ENCODE measurements at places on chromosomes 2 and 18.

GRCh38 chr2:118133916-118134315, 45.6 kb downstream of the INSIG2 start:
- DNase-seq, result no peak

GRCh38 chr2:54634564-54635511, 88.6 kb upstream of the EML6 start:
- DNase-seq, result peak; percentile 67

DNA sequence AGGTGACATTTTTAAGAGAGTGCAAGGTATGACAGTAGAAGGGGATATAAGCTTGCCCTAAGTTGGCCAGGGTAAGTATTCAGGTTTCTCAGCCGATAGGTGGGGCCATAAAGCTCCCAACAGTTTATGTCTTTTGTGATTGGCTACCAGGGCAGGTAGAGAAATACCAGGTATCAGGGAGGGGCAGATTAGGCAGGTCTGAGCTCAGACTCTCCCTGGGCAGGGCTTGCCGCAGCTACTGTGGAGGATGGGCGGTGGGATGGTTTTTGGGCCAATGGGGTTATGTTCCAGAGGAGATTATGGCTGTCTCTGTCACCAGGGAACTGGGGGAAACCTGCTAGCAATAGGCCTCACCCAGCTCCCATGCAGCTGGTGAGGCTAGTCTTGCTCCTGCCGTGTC, 211.6 kb downstream of the PTH2R start:
- DNase-seq, result no peak

DNA sequence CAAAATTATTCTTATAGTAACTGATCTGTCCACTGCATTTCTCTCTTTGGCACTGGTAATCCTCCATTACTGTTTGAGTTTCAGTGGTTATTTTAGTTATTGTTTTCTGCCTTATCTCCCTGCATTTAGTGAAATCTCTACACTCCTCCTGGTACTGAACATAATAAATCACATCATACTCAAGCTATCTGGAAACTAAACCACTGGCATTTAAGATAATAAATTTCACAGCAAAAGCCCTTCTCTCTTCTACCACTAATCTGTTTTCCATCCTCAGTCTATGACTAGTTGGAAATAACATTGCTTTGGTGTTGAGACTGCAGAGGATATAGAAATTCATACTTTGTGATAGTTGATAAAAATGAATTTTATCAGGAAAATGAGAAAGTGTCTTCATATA, 399.3 kb upstream of the FSHR start:
- DNase-seq, result no peak

DNA sequence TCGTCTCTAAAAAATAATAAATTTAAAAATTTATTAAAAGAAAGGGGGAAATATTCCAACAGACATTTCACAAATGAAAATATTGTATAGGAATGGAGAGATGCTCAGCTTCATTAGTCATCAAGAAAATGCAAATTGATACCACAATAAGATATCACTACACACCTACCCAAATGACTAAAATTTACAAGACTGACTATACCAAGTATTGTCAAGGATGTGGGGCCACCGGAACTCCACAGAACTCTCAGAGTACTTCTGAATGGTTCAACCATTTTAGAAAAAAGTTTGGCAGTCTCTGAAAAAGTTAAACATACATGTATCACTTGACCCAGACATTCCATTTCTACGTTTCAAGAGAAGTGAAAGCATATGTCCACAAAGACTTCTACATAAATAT, 163.4 kb downstream of the EHBP1 start:
- DNase-seq, result no peak

DNA sequence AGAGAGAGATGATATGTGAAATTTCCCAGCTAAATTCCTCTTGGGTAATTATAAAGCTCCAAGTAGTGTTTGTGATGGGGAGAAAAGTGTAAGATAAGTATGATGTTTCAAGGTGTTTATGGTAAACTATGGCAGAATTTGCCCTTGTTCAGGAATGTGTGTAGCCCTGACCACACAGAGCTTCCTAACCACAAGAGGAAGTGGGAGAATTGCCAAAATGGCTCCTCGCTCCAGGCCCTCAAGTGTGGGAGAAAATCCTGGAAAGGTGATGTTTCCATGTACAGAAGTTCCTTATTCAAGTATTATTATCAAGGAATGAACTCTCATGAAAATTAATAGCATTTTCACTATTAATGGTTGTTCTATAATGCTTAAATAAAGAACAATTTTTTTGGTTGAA, 878.3 kb downstream of the TDRD15 start:
- DNase-seq, result no peak
